NAMALWA (cell line): ENCODE measurements at places on chromosomes 16 and 17.

DNA sequence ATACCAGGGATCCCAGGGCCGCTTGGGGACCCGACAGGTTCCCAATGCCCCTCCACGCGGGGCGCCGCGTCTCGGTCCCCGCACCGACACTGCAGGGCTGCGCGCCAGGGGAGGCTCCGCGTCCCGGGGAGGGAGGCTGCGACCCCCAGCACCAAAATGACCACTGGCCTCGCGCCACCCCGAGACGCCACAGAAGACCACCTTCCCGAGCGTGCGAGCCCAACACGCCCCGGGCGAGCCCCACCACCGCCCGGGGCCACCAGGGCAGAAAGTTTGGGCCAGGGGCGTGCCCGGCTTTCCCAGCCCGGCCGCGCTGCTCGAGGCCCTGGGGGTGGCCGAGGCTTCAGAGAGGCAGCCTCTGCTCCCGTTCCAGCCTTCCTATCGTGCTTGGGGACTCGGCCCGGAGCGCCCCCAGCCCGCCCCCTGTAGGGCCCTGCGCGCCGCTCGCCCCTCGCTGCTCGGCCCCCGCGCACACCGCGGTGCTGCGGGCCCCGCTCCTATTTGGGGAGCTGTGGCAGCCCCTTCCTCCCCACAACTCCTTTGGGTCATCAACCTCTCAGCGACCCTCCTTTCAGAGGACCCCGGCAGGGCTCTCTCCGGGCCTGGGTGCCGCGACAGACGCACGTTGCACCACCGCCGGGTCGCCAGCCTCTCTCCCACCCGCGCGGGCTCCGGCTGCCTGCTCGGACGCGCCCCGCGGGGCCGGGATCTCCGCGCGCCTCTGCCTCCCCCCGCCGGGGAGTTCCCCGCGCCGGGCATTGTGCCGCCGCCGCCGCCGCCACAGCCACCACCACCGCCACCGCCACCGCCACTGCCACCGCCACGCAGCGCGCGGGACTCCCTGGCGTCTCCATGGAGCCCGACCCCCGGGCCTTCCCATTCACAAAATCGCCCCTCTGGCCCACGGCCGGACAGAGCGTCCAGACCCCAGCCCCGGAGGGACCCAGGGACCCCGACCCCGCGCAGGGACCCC is 892 bp downstream of the RBFOX3 start:
- no peak for DNase-seq

DNA sequence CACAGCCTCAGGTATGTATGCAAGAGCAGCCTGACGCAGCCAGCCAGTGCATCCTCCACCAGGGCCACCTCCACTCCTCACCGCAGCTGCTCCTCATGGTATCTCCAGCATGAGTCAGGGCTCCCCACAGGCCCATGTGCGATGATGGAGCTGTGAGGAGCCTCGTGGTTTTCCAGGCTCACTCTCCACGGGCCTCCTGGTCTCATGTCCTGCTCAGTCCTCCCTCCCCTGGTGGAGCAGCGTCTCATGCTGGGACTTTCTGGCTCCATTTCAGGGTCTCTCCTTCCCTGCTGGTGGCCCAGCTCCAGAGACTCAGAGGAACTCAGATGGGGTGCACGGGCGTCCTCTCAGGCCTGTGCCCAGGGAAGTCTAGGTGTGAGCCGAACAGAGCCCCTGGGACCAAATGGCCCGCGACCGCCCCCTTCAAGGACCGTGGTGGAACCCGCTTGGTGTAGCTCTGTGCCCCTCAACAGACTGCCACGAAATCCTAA is 70.4 kb downstream of the METRNL start:
- DNase-seq = no peak

GRCh38 chr16:30990105-30990504 is 5.1 kb downstream of the HSD3B7 start:
- DNase-seq = no peak

DNA sequence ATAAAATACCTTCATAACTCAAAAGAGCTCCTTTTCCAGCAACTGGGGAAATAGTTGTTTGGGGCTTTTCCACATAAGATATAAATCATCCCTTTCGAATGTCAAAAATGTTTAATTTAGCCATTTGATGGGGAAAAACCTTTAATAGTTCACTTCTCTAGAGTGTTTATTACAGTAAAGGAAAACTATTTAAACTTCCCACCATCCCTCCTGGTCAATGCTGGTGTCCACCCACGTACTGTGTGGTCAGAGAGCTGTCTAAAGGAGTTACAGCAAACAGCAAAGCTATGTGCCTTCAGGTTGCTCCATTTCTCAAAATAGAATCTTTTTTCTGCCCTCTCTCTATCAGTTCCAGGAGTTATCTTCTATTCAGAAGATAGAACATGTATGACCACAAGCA is 33.5 kb downstream of the KANSL1 start:
- no peak for DNase-seq

GRCh38 chr17:75338335-75338734 is 49.1 kb upstream of the SLC25A19 start:
- no peak for DNase-seq

GRCh38 chr16:78306361-78306760 is 206.9 kb downstream of the WWOX start:
- DNase-seq = no peak

DNA sequence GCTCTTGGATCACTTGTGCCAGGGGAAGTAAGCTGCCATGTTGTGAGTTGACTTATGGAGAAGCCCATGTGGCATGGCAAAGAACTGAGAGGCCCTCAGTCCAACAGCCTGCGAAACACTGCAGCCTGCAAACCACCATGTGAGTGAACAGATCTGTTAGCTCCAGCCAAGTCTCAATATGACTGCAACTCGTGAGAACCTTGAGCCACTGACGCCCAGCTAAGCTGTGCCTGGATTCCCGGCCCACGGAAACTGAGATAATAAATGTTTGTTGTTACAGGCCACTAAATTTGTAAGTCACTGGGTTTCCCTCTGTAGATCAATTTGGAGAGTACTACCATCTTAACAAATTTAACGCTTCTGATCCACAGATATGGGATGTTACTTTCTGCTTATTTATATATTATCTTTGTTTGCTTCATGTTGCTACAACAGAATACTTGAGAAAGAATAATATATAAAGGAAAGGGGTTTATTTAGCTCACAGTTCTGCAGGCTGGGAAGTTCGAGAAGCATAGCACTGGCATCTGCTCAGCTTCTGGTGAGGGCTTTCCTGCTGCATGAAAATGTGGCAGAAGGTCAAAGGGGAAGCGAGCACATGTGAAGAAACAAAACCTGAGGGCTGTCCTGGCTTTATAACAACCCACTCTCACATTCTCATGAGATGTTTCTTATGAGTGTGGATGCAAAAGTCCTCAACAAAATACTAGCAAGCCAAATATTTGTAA is 29.4 kb upstream of the ATP2A3 start:
- no peak for DNase-seq

DNA sequence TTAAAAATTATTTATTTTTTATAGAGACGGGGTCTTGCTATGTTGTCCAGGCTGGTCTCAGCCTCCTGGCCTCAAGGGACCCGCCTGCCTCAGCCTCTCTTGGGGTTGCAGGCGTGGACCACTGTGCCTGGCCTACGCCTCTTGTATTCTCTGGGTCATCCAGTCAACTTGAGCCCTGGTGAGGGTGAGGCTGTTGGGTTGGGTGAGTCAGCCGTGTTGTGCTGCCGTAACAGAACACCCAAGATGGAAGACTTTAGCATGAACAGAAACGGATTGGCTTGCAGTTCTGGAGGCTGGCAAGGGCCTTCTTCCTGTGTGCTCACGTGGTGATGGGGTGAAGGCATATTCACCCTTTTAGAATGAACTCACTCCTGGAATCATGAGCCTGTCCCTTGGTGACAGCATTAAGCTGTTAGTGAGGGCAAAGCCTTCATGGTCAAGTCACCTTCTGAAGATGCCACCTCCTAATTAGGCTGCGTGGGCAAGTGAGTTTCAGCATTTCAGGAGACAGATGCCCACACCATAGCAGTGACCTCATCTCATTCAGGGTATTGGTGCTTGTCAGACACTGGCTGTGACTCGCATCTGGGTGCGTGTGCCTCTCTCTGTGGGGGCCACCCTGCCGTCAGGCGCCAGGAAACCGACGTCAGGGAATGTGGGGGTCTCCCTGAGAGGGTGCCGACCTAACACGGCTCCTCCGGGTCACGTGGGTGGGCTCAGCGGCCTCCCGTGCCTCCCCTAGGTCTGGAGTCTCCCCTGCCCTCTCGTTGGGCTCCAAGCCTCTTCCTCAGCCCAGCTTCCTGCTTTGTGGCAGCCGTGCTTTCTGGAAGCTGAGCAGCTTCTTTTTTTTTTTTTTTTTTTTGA is 49.8 kb downstream of the WDR45B start:
- no peak for DNase-seq

DNA sequence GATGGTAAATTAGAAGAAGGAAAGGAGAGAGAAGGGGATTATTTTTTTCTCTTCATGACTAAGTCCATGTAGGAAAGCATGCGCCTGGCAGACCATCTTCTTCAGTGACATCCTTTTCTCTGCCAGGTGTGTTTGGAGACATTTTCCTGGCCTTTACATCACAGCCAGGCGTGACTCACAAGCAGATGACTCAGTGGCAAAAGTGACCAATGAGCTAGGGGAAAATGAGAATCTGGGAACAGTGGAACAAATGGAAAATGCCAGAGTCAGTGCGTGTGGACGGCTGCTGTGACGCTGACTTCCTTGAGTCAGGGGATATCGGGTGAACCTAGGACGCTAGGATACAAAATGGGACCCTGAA is 9.4 kb downstream of the KIAA0513 start:
- DNase-seq = no peak

GRCh38 chr17:49365667-49366066 is 3.6 kb upstream of the ZNF652 start:
- DNase-seq = peak; percentile 73

GRCh38 chr17:8392674-8393469 is 4.8 kb downstream of the RNF222 start:
- no peak for DNase-seq

DNA sequence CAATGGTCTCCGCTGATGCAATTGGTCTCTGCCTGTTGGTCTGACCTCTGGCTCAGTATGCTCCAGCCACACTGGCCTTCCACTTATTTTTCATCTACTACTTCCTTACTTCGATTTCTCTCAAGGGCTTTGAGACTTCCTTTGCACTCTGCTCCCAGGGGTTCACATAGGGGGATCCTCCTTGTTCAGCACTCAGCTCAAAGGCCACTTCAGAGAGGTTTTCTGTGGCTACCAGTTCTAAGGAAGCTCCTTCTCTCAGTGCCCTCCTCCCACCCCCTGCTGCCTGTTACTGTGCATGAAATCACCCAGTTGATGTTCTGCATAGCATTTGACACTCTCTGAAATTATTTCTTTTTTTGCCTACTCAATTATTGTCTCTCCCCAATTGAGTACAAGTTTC is 476.4 kb downstream of the HS3ST3B1 start:
- no peak for DNase-seq

DNA sequence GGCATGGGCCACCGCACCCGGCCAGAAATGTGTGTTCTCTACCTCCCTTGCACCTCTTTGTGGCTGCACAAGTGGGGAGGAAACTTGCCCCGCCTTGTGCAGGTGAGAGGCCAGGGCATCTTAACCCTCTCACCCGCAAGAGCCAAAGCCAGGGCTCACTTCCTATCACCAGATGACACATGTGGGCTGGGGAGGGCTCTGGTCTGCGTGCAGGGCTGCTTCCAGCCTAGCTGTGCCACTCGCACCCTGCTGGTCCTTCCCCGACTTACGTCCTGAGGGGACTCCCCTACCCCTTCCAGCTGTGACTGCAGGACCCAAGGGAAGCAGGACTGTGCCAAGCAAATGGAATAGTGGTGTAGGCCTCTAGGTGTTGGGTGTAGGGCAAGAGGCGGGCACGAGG is 6.9 kb downstream of the MIEF2 start:
- DNase-seq = no peak

DNA sequence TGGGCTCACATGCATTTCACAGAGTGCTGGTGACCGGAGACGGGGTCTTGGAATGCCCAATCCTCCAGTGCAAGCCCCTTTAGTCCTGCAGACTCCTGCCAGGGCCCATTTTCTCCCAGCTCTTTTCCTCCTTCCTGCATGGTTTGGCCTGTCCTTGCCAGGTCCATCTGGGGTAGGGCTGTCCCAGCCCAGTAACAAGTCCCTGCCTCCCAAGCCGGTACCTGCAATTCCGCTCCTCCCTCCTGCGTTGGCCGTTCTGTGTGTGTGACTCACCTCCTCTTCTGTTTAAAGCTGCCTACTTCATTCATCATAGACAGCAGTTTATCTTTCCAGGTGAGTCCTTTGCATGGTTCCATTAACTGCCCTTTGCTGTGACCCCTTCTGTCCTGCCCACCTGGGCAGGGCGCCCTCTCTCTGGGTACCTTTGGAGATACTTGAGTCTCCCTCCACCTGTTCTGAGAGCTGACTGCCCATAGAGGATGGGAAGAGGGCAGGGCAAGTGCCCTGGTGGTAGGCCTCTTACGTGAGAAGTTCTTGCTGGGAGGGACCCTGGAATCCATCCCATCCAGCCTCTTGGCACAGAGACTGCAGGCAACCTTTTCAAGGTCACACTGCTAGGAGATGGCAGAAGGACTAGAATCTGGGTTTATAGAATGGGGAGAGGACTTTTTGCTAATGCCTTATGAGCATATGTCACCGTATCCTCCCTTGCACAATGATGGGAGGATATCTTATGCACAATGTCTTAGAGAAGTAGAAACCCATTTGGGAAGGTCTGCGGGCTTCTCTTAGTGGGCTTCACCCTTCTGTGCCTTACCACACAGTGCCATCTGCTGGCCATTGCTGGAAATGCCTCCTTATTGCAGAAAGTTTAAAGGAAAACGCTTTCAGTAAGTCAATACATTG is 29.7 kb upstream of the LGALS9 start:
- DNase-seq = peak; percentile 88

GRCh38 chr16:75239542-75240122 is 11.8 kb downstream of the BCAR1 start:
- DNase-seq = no peak

GRCh38 chr17:74514632-74515334 is 16.5 kb downstream of the CD300LB start:
- DNase-seq = no peak

GRCh38 chr17:15957206-15957605 is 12.3 kb downstream of the ADORA2B start:
- no peak for DNase-seq

GRCh38 chr16:4123616-4124300 is 7.5 kb upstream of the ADCY9 start:
- no peak for DNase-seq

DNA sequence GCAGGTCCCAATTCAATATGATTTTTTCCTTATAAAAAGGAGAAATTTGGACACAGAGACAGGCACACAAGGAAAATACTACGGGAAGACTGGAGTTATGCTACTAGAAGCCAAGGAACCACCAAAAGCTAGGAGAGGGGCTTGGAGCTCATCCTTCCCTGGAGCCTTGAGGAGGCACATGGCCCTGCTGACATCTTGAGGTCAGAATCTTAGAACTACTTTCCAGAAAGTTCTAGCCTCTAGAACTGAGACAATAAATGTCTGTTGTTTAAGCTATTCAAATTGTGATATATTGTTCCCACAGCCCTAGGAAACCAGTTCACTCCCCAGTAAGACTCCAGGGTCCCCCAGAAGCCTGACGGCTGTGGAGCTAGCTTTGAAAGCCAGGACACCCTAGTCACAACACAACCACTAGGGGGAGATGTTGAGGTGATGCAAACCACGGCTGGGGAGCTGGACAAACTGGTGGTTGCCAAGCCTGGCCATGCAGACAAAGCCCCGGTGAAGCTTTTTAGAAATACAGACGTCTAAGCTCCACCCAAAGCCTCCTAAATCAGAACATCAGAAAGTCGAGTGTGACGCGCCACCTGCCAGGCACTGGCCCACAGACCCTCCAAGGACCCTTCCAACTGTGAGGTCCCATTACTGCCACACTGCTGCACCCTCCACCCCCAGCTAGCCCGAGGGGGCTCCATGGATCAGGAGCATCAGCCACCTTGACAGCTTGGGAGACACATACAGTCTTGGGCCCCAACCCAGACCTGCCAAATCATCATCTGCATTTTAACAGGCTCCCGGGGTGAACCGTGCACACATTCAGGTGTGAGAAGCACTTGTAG is 106.4 kb downstream of the SLC39A11 start:
- peak; percentile 85 for DNase-seq
